ENCODE measurements at places on chromosomes 4 and X.
A peak's percentile ranks its signal among the peaks of the same experiment; 100 is the strongest.

GRCh38 chrX:71475785-71476540 lies 56.9 kb upstream of the OGT start:
- DNase-seq: no peak

GRCh38 chr4:2288051-2288541 lies 26.2 kb upstream of the MXD4 start:
- no peak for DNase-seq

- DNase-seq: no peak
Observed at GRCh38 chrX:37829721-37830120, 17.6 kb downstream of the DYNLT3 start.

GRCh38 chr4:15550491-15550890 lies 80.8 kb downstream of the CC2D2A start:
- DNase-seq: peak; percentile 4

GRCh38 chr4:23577398-23577797 lies 312.4 kb downstream of the PPARGC1A start:
- DNase-seq: no peak

- no peak for DNase-seq
Observed at GRCh38 chr4:138666366-138666765, 349.2 kb upstream of the NOCT start.

All from lung microvascular endothelial cell (primary cell).